ENCODE measurements at places on chromosomes 4 and X. TPM values are rescaled to one million over a fixed set of nuclear protein-coding genes. Genes with fewer than 3 reads are reported as not detected.
A peak's percentile ranks its signal among the peaks of the same experiment; 100 is the strongest.

- peaks cover 16% of the 10 kb centered on the region for H3K36me3 ChIP-seq
- H3K27ac ChIP-seq: peak overlapping the region; percentile 58
- no peaks in the 10 kb centered on the region for H3K27me3 ChIP-seq
- peaks cover 62% of the 10 kb centered on the region for H3K4me1 ChIP-seq
These were observed 1.9 kb downstream of the TACC3 start for GRCh38 chr4:1723131-1723801.

- DNase-seq: no peak
- no peak overlapping the region for H3K27ac ChIP-seq
These were observed 34.2 kb upstream of the ZNF518B start for GRCh38 chr4:10491401-10491800.

GRCh38 chr4:128757712-128758111 is 51.8 kb upstream of the JADE1 start:
- no peaks in the 10 kb centered on the region for H3K27me3 ChIP-seq
- H3K4me3 ChIP-seq: no peak overlapping the region
- no peaks in the 10 kb centered on the region for H3K36me3 ChIP-seq
- peak; percentile 58 for DNase-seq
- H3K27ac ChIP-seq: peak overlapping the region; percentile 77
- peaks cover 15% of the 10 kb centered on the region for H3K4me1 ChIP-seq

DNA sequence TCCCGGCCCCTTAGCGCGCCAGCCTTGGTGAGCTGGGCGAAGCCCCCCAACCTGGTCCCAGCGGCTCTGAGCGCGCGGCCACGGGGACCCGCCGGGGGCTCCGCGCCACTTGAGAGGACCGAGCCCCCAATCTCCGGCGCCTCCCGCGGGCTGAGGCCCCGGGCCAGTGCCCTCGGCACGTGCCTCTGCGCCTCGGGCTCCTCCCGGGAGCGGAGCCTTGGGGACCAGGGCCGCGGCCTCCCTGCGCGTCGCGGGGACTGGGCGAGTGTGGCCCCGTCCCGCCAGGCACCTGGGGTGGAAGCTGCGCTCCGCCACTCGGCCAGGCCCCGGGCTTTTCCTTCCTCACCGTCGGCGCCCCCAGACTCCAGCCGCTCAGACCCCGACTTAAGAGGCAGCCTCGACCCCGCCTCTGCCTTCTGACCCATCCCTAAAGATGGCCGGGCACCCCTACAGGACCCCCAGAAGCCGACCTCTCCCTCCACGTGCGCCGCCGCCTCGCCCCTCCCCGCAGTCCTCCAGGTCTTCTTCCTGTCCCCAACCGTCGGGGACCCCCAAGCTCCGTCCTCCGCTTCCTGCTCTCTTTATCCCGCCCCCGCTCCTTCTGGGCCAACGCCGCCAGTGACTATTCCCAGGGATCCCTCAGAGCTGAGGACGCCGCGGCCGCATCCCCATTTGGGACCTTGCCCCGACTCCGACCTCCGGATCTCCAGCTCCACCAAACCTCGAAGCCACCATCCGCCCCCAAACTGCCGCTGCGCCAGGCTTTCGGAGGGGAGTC is 752 bp downstream of the ERAS start:
- no peaks in the 10 kb centered on the region for H3K4me1 ChIP-seq
- no peak overlapping the region for H3K4me3 ChIP-seq
- H3K27me3 ChIP-seq: peaks cover 39% of the 10 kb centered on the region
- peaks cover 19% of the 10 kb centered on the region for H3K36me3 ChIP-seq

- no peaks in the 10 kb centered on the region for H3K4me1 ChIP-seq
- no peaks in the 10 kb centered on the region for H3K36me3 ChIP-seq
- no peak overlapping the region for H3K4me3 ChIP-seq
- no peaks in the 10 kb centered on the region for H3K27me3 ChIP-seq
These were observed 12.1 kb upstream of the TRIML2 start for GRCh38 chr4:188121530-188121929.

GRCh38 chrX:29477878-29478277 is 737.5 kb upstream of the MAGEB2 start:
- no peak for DNase-seq
- H3K27me3 ChIP-seq: no peaks in the 10 kb centered on the region
- H3K27ac ChIP-seq: no peak overlapping the region
- no peaks in the 10 kb centered on the region for H3K36me3 ChIP-seq
- H3K4me1 ChIP-seq: no peaks in the 10 kb centered on the region

- no peaks in the 10 kb centered on the region for H3K4me1 ChIP-seq
- H3K27me3 ChIP-seq: no peaks in the 10 kb centered on the region
- H3K27ac ChIP-seq: peak overlapping the region; percentile 50
- no peak overlapping the region for H3K4me3 ChIP-seq
These were observed 1348.0 kb downstream of the ADGRL3 start for GRCh38 chr4:62548108-62548524.

GRCh38 chrX:3271834-3272186 is 74.6 kb downstream of the MXRA5 start:
- no peaks in the 10 kb centered on the region for H3K36me3 ChIP-seq
- H3K4me3 ChIP-seq: peak overlapping the region; percentile 17
- no peaks in the 10 kb centered on the region for H3K4me1 ChIP-seq

GRCh38 chr4:18508786-18509185 is 487.2 kb upstream of the LCORL start:
- H3K4me1 ChIP-seq: no peaks in the 10 kb centered on the region
- no peaks in the 10 kb centered on the region for H3K27me3 ChIP-seq
- no peak overlapping the region for H3K4me3 ChIP-seq
- no peak overlapping the region for H3K27ac ChIP-seq
- DNase-seq: no peak

- H3K27me3 ChIP-seq: no peaks in the 10 kb centered on the region
- H3K36me3 ChIP-seq: no peaks in the 10 kb centered on the region
- no peak for DNase-seq
- no peaks in the 10 kb centered on the region for H3K4me1 ChIP-seq
- H3K27ac ChIP-seq: no peak overlapping the region
- H3K4me3 ChIP-seq: no peak overlapping the region
These were observed 248.0 kb downstream of the FGF13 start for GRCh38 chrX:138463476-138463875.

- no peak for DNase-seq
- H3K27me3 ChIP-seq: no peaks in the 10 kb centered on the region
- no peak overlapping the region for H3K4me3 ChIP-seq
- no peaks in the 10 kb centered on the region for H3K36me3 ChIP-seq
These were observed 66.3 kb downstream of the PTPN13 start for GRCh38 chr4:86660401-86660800.

- peaks cover 14% of the 10 kb centered on the region for H3K36me3 ChIP-seq
- no peak for DNase-seq
- H3K4me3 ChIP-seq: no peak overlapping the region
- no peaks in the 10 kb centered on the region for H3K27me3 ChIP-seq
These were observed 79.2 kb downstream of the FBXL5 start for GRCh38 chr4:15575966-15576365.

- peaks cover 78% of the 10 kb centered on the region for H3K4me1 ChIP-seq
- DNase-seq: no peak
- no peaks in the 10 kb centered on the region for H3K27me3 ChIP-seq
- H3K27ac ChIP-seq: peak overlapping the region; percentile 5
These were observed 222.1 kb downstream of the CAMK2D start for GRCh38 chr4:113539408-113539807.

GRCh38 chrX:101759000-101759399 is 99.3 kb upstream of the ARMCX2 start:
- no peaks in the 10 kb centered on the region for H3K27me3 ChIP-seq
- no peaks in the 10 kb centered on the region for H3K36me3 ChIP-seq
- DNase-seq: peak; percentile 9
- H3K4me1 ChIP-seq: no peaks in the 10 kb centered on the region
- H3K27ac ChIP-seq: no peak overlapping the region

GRCh38 chr4:37749398-37749988 is 63.3 kb upstream of the RELL1 start:
- H3K27ac ChIP-seq: peak overlapping the region; percentile 21
- no peaks in the 10 kb centered on the region for H3K4me1 ChIP-seq
- no peak overlapping the region for H3K4me3 ChIP-seq
- H3K36me3 ChIP-seq: no peaks in the 10 kb centered on the region
- no peak for DNase-seq

The HDX gene
- total RNA-seq: 2.0 TPM

The FRAS1 gene
- 1.4 TPM for total RNA-seq

The MAGEA10 gene
- not detected for total RNA-seq

The ARMCX2 gene
- total RNA-seq: 34.5 TPM

The GIMD1 gene
- total RNA-seq: not detected

The PRR27 gene
- total RNA-seq: not detected

Measured in left ventricle myocardium inferior (tissue), 1 donor.